ENCODE measurements at places on chromosomes 2 and 18.

DNA sequence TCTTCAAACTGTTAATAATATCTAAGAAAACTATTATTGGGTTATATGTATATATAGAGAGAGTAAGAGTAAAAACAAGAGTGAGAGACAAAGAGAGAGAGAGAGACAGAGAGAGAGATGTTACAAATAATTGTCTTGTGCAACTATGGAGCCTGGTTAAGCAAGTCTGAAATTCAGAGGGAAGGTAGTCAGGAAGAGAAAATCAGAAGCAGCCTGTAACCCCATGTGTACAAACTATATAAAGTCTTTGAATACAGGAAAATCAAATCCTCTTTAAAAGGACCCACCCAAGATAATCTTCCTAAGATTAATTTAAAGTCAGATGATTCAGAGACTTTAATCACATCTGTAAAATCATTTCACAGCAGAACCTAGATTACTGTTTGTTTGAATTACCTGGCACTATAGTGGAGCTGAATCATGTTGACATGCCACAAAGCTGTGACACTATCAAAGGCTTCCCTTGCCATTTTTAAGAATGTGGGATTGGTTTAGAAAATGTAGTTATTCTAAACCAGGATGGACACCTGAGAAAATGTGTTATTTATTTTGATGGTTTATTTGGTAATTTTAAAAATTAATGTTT, 301.7 kb upstream of the FSIP2 start:
- no peak for DNase-seq

GRCh38 chr2:226183550-226183949, 616.1 kb downstream of the IRS1 start:
- no peak for DNase-seq

GRCh38 chr2:46845542-46846486, 69.8 kb downstream of the MCFD2 start:
- DNase-seq: no peak

- DNase-seq: peak; percentile 81
Observed at GRCh38 chr18:9137168-9138066, 836 bp downstream of the ANKRD12 start.

DNA sequence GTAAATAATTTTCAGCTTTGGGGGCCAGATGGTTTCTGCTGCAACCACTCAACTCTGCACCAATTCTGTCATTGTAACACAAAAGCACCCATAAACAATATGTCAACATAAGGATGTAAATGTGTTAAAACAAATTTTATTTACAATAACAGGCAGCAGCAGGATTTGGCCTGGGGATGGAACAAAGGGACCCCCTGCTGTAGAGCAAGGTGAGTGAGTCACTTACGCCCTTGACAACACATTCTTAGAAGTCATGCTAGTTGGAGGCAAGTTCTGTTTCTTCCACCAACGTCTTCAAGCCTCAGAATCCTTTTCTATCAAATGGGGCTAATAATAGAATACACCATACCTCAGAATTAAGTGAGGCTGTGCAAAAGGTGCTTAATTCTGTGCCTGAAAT, 610.2 kb upstream of the SYT4 start:
- DNase-seq: no peak

GRCh38 chr2:201709747-201710146, 11.3 kb upstream of the MPP4 start:
- DNase-seq: no peak
